ENCODE measurements at places on chromosomes 4 and X.

- DNase-seq = no peak
Observed at GRCh38 chr4:46274717-46275116, 115.2 kb downstream of the GABRA2 start.

DNA sequence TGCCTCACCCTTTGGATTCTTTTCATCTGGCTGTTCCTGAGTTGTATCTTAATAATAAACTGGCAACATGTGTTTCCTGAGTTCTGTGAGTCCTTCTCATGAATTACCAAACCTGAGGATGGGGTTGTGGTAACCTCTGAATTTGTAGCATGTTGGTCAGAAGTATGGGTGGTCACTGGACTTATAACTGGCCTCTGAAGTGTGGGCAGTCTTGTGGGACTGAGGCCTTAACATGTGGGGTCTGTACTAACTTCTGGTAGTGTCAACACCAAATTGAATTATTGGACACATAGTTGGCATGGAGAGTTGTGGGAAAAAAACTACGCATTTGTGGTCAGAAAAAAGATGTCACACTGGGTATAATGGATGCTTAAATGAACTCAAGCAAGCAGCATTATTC, 45.0 kb upstream of the TNIP3 start:
- DNase-seq = no peak

GRCh38 chr4:52964011-52964410, 101.9 kb downstream of the RASL11B start:
- no peak for DNase-seq

- DNase-seq = no peak
Observed at GRCh38 chr4:54708339-54709279, 50.9 kb downstream of the KIT start.

DNA sequence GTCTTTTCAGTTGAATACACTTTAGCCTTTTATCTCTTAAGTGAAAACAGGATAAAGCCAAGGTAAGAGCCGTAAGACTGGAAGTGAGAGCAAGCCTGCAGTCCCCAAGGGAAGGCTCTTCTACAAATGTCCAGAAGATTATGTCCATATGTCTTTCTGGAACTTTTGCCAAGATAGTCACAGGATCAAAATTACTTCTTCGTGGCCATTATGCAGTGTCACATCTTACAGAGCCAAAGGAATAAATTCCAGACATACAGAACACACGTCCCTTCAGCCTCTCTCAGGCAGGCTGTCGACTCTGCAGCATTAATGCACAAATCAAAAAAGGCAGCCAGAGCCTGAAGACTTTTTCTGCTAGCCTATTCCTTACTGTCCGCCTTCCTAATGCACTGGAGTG, 10.9 kb upstream of the GATB start:
- DNase-seq = no peak

DNA sequence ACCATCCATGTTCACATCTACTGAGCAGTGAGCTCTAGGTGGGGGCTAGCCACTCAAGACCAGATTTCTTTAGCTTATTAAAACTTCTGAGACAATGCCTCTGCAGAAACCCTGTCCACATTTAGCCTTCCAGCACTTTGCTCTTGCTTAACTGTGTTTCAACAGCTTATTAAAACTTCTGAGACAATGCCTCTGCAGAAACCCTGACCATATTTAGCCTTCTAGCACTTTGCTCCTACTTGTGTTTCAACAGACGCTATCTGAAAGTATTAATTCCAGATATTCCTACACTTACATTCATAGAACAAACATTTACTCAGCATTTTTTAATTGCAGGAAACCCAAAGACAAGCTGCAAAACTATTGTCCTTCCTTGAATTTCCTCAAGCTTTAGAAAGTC, 91.9 kb downstream of the SEL1L3 start:
- DNase-seq = no peak

DNA sequence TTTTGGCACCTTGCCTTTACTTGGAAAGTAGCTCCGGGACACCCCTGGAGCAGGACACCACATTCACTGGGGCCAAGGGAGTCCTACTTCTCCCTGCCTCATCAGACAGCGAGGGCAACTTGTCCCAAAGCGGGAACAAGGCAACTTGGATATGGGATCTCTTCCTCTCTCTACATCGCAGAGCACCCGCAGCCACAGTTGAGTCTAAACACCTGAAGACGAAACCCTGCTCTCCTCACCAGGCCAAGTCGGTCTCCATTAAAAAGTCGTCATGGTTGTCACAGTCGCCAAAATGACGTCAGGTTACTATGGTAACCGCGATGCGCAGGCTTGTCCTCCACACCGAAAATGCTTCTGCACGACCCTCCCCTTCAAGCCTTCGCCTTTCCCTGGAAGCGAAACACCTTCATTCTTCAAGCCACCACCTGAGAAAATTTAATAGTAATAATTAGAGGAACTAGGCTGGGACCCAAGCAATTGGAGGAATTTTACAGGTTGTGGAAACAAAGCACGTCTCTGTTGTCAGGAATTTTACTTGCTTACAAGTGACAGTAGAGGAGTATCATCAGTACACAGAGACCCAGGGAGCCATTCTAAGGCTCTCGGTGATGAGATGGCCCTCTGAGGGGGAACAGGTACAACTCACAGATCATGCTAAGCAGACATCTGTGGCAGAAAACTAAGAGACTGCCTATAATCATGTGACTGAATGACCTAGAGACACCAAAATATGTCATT, 30.5 kb upstream of the TCEAL4 start:
- no peak for DNase-seq

- DNase-seq = peak; percentile 38
Observed at GRCh38 chr4:67087897-67088296, 457.4 kb downstream of the CENPC start.

- DNase-seq = no peak
Observed at GRCh38 chrX:1239681-1240142, 27.3 kb upstream of the CRLF2 start.

- DNase-seq = peak; percentile 65
Observed at GRCh38 chr4:84968925-84969324, 2.4 kb upstream of the WDFY3 start.

GRCh38 chr4:156517956-156518355, 453.6 kb downstream of the PDGFC start:
- no peak for DNase-seq

GRCh38 chr4:110245577-110245976, 47.2 kb upstream of the ELOVL6 start:
- no peak for DNase-seq

GRCh38 chr4:71411981-71412380, 73.2 kb downstream of the SLC4A4 start:
- no peak for DNase-seq

DNA sequence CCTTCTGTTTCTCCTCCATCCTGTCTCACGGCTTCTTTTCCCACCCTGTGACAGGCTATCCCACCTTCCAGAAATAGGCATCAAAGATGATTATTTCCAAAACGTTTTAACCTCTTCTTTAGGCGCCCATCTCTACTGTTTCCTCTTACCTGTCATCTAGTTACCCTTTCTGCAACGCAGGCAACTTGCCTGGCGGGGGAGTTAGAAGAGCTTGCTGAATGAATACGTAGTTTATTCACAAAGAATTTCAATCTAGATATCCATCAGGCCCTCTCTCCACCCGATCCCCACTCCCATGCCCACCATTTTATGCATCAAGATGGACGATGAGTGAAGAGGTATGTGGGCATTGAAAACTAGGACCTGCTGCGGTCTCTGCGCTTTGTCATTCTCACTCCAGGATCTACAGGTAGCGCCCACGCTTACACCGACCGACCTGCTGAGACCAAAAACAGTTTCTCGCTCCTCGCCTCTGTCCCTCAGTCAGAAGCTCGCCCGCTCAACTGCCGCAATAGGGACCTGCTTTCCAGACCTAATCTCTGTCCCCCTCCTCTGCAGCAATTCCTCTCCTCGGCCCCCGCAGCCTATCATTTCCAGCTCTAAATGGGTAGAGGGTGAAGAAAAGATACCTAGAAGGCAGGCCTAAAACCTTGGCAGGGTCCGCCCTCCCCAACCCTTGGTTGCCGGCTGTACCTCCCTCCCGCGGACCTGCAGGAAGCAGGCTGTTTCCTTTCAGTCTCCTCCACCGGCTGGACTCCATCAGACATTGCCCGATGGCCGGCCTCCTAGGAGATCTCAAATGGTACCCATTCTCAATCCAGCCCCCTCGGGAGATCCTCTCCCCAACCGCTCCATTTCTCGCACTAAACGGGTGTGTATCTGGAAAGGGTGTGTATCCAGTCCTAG, 624 bp downstream of the BEX5 start:
- peak; percentile 62 for DNase-seq

DNA sequence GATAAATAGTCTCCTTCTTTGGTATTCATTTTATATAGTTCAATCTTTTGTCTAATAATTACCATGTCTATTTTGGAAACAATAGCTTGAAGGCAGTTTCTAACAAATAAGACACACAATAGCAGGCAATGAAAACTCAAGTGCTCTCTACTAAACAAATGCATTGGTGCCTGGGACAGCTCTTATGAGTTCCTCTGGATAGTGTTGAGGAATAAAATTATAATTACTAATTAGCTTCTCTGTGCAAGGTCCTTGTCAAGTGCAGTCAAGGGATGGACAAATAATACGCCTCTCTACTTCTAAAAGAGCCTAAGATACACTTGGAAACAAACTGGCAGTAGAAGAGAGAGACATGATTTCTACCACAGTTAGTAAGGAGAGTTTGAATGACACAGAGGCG, 229.0 kb upstream of the GLRA2 start:
- DNase-seq = peak; percentile 27

- DNase-seq = no peak
Observed at GRCh38 chrX:128739539-128739938, 687.3 kb upstream of the ACTRT1 start.

- no peak for DNase-seq
Observed at GRCh38 chr4:56742080-56742871, 61.2 kb upstream of the HOPX start.

GRCh38 chr4:169293343-169294176, 22.8 kb upstream of the SH3RF1 start:
- no peak for DNase-seq

- no peak for DNase-seq
Observed at GRCh38 chrX:12159799-12160198, 21.5 kb downstream of the FRMPD4 start.

GRCh38 chrX:31228909-31229308, 157.1 kb upstream of the FTHL17 start:
- DNase-seq = no peak

- DNase-seq = no peak
Observed at GRCh38 chrX:134542485-134542884, 82.5 kb downstream of the HPRT1 start.
